Activated CD4-positive, alpha-beta T cell treated with anti-CD3 and anti-CD28 coated beads, Interleukin-2, amount 50 U/mL, for 24 hours (primary cell): ENCODE measurements at places on chromosomes 13 and 19.

DNA sequence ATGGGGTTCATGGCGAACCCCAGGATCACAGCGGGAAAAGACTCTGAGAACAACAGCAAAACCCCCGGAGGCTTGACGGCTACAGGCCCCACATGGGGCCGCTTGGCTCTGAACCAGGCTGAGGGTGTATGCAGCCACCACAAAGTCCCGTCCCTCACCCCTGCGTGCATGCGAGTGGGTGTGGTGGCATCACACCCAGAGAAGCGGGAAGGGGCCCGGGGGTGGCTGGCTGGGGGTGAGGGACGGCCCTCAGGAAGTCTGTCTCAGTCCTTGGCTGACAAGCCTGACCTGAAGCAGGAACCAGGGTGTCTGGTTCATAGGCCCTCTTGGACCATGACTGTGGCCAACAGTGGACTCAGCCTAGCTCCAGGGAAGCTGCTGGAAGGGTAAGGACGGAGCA is 34.2 kb downstream of the CEBPG start:
- DNase-seq = no peak

- DNase-seq = no peak
Measured at GRCh38 chr19:40799558-40800338, 757 bp downstream of the EGLN2 start.

DNA sequence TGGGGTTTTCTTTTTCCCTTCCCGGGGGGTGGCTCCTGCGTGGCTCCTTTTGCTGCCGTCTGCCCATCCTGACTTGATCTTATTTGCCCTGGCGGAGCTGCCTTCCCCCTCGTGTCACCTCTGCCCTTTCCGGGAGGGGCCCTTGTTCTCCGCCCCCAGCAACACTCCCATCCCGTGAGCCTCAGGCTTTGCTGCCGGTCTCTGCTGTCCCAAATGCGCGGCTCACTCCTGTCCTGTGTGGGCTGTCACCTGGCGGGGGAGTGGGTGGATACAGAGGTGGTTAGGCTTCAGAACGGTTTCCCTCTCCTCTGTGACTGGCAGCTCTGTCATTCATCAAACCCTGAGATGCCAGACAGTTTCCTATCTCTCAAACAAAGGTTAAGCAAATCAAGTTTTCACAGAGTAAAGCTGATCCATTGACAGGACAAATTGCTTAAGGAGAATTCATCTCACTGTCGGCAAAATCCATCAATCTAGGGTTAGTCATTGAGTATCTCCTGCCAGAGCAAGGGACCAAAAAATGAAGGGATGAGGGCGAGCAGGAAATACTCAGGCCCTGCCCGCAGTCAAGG is 84.0 kb downstream of the ANKRD10 start:
- DNase-seq = no peak

DNA sequence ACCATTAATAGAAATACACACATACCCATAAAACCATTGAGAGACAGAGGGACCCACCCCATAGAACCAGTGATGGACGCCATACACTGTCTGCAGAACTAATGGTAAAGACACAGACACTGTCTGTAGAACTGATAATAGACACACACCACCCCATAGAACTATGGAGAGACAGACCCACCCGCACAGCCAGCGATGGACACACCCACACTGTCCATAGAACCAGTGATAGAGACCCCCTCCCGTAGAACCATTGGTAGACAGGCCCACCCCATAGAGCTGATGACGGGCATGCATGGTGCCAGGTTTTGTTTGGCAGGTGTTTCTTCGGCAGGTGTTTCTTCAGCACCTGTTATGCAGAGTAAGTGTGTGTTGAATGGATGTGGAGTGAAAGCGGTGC is 88.3 kb upstream of the TEX29 start:
- no peak for DNase-seq

- no peak for DNase-seq
Measured at GRCh38 chr19:19006213-19006612, 27.1 kb downstream of the SUGP2 start.

DNA sequence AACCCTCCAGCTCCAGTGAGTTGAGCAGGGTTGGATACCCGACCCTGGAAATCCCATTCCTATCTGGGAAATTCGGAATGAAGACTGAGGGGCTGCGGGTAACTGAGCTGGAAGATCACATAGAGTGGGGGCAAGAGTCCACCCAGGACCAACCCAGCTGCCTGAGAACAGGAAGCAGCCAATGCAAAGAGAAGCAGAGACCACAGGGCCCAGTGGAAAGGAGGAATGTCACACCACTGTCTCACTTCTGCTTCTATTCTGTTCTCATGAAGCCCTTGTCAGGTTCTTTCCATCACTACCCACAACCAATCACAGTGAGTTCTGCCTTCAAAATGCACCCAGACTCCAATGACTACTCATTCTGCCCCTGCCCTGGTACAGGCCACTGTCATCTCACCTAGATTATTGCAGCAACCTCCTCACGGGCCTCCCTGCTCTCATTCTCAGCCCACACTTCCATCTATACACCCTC is 15.3 kb downstream of the DYRK1B start:
- no peak for DNase-seq

GRCh38 chr13:102658660-102659059 is 36.2 kb downstream of the METTL21C start:
- DNase-seq = no peak

- no peak for DNase-seq
Measured at GRCh38 chr13:31986676-31987470, 44.7 kb upstream of the FRY start.

DNA sequence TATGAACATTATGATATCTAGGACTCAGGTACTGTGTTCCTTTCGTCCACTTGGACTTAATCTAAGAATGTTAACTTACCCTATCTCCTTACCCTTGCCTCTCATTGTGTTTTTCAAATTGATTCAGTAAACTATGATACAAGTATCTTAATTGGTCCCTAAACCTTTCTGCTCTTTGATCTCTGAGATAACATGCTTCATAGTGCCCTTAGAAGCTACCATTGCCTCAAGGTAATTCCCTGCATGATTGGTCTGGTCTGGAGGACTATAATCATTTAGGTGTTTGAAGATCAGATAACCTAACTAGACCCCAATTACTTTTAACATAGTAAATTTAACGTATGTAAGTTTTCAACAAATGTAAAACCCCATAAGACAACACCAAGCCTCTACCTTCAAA is 169.9 kb upstream of the NBEA start:
- DNase-seq = no peak

DNA sequence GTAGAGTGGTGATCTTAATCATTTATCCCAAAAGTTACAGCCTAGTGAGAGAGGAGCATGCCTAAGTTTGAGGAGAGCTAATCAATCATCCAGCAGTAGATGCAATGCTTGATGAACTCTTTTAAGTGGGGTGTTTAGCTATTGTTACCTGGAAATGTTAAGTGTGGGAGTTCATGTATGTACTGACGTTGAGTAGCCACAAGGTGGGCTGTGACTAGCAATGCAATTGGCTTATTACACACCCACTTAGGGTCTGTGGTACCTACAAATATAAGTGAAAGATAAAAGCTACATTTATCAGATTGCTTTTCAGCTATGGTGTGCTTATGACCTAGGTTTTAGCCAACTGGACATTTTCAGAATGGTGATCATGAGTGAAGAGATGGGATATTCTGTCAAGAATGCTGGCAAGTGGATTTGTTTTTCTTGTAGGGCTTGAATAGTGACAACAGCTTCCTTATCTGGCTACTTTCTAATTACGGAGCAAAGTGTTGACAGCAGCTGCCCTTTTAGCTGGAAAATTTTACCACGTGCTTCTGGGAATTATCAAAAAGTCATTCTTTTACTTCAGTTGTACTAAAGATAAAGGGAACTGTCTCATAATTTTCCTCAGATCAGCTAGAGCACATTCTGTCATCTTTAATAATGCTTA is 170.6 kb downstream of the POSTN start:
- DNase-seq = no peak

- peak; percentile 46 for DNase-seq
Measured at GRCh38 chr13:24264976-24265375, 44.4 kb upstream of the C1QTNF9 start.

DNA sequence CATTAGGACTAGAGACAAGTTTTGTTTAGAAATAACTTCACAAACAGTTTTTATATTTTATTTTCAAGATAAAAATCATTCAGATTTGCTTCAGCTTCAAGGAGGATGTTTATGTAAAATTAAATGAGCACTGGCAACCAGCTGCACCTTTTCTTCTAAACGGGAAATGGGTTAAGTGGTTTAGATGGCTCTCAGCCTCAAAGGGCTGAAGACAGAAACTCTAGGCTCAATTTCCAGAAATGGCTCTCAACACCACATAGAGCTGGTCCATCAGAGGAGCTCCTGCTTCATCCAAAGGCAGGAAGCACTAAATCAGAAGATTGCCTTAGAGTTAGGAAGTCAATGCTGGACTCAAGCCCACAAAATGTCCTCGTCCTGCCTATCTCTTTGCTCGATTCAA is 74.7 kb downstream of the ZNF429 start:
- no peak for DNase-seq

DNA sequence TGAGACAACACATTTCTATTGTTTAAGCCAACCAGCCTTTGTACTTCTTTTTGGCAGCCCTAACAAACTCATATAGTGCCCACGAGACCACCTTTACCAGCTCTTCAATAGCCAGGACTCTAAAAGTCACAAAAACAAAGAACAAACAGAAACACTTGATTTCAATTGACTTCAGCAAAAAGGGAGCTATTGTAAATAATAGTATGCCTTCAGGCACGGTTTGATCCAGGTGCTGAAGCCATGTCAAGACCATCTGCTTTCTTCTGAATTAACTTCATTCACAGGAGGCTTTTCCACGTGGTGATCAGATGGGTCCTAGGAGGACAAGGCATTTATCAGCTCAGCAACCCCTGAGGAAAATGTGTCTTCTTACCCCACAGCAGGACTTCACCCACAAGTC is 53.8 kb downstream of the TINCR start:
- DNase-seq = no peak

GRCh38 chr19:31066385-31066784 is 282.9 kb downstream of the TSHZ3 start:
- no peak for DNase-seq

- DNase-seq = no peak
Measured at GRCh38 chr13:19567820-19568534, 6.6 kb upstream of the TPTE2 start.

DNA sequence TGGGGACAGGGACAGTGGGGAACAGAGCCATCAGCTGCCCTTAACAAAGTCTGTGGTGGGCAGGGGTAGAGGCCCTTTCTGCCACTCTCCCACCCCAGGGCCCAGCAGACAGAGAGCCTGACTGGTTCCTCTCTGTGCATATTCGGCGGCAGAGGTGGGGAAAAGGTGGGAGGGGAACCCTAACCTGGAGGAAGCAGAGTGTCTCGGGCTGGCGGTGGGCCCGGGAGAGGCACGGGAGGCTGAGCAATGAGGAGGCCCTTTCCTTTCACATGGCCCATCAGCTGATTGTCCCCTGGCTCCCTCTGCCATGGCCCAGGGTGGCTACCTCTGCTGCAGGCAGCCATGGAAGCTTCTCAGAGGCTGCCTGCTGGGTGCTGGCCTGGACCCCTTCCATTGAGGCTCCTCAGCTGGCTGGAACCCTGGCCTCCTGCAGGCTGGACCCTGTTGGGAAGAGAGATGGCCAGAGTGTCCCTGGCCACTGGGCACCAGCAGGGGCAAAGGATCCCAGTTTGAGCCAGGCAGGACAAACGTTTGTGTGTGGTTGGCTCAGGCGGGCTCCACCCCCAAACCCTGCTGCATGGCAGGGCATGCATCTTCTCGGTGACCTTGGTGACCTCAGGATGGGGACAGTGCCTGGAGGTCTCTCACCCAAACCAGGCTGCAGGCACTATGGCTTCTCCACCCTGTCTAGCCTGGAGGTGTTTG is 202.8 kb upstream of the ZNF536 start:
- DNase-seq = no peak

DNA sequence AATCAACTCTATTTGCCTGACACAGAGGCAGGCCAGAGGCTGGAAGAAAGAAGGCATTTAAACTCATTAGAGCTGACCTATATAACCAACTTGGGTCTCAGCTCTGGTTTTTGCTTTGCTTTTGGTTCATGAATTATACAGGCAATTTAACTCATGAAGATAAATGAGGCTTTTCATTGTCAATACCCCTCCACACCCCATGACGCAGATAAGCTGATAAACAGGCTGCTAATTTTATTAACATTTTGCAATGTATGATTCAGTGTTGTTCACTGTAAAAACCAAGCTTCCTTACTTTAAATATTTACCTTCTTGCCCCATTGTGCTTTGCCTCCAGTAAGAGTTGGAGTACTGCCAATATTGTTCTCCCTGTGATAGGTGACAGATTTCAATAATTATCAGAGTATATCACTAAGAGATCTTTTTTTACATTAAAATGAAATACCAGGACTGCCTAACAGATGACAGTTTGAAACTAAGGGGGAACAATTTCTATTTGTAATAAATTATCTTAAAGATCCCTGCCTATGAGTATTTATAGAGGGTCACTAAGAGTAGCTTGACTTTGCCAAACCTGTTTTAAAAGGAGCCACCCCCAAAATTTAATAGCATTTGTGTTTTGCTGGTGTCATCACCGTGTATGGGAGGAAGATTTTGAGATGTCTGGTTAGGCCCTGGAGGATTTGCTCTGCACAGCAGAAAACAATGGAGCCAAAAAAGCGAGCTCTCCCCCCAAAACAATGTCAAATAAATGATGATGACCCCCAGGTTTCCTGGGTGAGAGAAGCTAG is 472.7 kb upstream of the NBEA start:
- DNase-seq = no peak

- DNase-seq = no peak
Measured at GRCh38 chr19:29945017-29945416, 3.0 kb downstream of the URI1 start.

DNA sequence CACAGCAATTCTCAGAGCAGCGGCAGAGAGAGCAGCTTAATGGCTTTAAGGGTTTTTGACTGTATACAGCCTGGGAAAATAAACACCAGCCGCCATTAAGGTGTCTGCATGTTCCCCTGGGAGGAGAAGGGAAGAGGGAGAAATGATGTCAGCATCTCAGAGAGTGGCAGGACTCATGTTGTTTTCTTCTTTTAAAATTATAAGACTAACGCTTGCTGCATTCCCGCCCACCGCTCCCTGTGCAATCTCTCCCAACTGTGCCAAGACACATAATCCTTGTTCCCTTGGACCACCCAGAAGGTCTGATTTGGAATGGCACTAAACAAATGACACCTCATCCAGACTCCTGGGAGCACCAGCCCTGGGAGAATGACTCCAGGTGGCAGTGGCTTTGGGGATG is 27.7 kb upstream of the FAM216B start:
- no peak for DNase-seq

DNA sequence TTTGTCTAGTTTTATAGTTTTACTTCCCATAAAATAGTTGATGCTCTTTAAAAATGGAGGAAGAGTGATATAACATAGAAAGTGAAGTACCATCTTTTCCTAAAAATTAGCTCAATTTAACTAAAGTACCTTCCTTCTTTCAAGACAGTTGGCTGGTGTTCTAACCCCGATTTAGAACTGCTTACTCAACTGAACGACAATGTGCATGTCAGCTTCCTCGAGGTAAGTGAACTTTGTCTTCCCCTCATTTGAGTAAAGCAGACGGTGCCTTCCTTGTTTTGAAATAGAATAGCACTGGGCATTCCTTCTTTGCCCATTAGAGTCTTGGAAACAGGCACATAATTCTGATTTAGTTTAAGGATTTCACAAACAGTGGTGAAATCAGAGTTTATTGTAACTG is 1519.2 kb downstream of the EFNB2 start:
- no peak for DNase-seq

- DNase-seq = no peak
Measured at GRCh38 chr13:53520132-53520531, 491.5 kb downstream of the OLFM4 start.
